ENCODE measurements at places on chromosomes 1 and 21.

DNA sequence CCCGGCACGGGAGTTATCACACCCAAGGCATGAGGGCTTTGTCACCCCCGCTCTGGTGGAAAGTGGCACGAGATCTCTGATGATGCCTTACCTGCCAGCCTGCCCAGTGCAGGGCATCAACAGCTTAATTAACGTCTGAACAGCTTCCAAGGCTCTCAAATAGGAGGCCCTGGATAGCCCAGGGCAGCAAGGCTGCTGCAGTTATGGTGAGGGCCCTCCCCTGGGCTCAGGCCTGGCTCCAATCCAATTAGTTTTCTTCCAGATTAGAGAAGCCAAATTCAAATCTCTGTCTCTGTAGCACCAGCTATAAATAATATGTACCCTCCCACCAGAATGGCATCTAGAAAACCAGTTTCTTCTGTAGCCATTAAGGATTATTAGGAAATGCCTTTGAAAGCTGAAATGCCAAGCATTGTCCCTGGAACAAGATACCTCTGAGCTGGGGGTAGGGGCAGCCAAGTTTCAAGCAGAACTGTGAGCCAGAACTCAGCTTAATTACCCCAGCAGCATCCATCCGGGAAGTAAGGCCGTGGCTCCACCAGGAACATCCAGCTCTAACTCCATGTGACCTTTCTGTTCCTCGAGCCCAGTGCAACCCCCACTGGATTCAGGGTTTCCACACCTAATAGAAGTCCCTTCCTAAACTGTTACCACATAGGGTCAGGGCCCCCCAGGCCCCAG, 12.5 kb downstream of the QSOX1 start:
- DNase-seq, result no peak

GRCh38 chr1:55987491-55988249, 591.7 kb downstream of the PLPP3 start:
- DNase-seq, result no peak

DNA sequence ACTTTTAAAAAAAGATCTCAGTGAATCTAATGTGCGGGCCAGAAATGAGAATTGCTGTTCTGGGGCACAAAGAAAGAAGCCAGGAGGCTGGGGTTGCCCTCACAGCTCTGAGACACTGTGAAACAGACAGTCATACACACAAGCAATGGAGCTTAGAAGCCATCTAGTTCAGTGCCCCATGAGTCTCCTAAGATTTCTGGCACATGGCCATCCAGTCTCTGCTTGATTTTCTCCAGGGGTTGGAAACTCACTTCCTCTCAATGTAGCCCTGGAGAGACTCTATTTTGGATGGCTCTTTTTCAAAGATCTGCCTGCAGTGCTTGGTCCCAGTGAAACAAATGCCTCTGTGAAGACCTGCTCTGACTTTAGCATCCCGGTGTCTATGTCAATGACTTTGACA, 38.6 kb downstream of the KCNN3 start:
- no peak for DNase-seq

GRCh38 chr1:119004781-119005180, 16.6 kb upstream of the TBX15 start:
- no peak for DNase-seq

GRCh38 chr1:208565756-208566440, 321.7 kb upstream of the PLXNA2 start:
- DNase-seq, result no peak

GRCh38 chr1:243991650-243992049, 59.4 kb upstream of the ZBTB18 start:
- peak; percentile 18 for DNase-seq

GRCh38 chr1:156104065-156104810, 10.3 kb upstream of the LMNA start:
- peak; percentile 87 for DNase-seq

- DNase-seq, result peak; percentile 16
Measured at GRCh38 chr1:244653439-244654107, 647 bp downstream of the DESI2 start.

DNA sequence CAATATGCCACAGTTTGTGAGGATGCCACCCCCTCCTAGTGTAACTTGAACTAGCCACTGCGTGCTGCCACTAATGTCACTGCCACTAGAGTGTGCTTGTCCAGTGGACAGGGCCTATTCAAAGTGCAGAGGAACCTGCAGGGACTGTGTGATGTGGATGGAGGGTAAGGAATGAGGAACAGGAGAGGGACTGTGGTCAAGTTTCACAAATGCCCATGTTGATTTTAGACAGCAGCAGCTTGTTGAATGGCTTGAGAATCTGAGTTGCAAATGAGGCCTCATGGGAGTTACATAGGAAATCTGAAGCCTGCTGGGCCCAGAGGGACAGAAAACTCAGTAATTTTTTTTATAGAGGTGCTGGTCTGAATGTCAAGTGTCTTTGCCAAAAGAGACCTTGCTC, 112.3 kb downstream of the HHAT start:
- no peak for DNase-seq

DNA sequence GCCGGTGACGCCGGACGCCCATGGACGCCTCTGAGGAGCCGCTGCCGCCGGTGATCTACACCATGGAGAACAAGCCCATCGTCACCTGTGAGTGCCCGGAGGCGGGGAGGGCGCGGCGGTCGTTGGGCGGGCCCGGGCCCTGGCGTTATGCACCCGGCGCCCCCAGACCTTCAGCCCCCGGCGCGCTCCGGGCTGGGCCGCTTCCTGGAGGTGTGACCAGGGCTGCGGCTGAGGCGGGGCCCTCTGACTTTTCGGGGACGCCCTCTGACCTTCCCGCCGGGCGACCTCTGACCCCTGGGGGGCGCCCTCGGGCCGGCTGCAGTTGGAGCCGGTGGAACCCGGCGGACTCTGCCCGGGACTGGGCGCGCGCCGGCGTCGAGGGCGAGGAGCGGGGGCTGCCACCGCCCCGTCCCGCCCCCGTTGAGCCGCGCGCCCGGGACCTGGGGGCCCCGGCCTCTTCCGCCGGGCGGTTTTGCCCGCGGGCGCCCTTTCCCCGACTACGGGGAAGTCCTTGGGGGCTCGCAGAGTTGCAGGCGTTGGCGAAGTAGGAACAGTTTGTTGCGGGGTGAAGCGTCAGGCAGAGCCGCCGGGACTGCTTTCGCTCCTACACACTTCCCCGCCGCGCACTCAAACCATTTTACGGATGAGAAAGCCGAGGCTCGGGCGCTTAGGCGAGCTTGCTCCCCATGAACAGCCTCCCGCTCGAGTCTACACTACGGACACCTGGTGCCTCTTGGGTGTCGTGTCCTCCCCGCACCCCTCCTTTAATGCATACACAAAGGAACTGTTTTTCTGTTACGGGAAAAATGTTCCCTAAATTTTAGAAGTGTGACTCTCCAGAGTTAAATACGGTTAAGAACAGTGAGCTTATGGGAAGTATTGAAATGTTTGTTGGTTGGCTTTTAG, 618 bp downstream of the TRAPPC10 start:
- peak; percentile 30 for DNase-seq

- DNase-seq, result no peak
Measured at GRCh38 chr1:230773396-230774033, 26.3 kb downstream of the CAPN9 start.

Measured in A549 (cell line).